ENCODE measurements at places on chromosomes 5 and 9.

GRCh38 chr9:126028746-126029145, 281.6 kb downstream of the PBX3 start:
- DNase-seq = no peak

- DNase-seq = no peak
Observed at GRCh38 chr9:68730570-68731235, 25.7 kb downstream of the PIP5K1B start.

GRCh38 chr9:91905991-91906469, 44.0 kb downstream of the ROR2 start:
- peak; percentile 62 for DNase-seq

- DNase-seq = no peak
Observed at GRCh38 chr5:96015709-96016108, 54.1 kb upstream of the ELL2 start.

- DNase-seq = no peak
Observed at GRCh38 chr5:115324021-115324420, 27.6 kb upstream of the CCDC112 start.

- DNase-seq = no peak
Observed at GRCh38 chr5:172622091-172623046, 18.7 kb upstream of the NEURL1B start.

DNA sequence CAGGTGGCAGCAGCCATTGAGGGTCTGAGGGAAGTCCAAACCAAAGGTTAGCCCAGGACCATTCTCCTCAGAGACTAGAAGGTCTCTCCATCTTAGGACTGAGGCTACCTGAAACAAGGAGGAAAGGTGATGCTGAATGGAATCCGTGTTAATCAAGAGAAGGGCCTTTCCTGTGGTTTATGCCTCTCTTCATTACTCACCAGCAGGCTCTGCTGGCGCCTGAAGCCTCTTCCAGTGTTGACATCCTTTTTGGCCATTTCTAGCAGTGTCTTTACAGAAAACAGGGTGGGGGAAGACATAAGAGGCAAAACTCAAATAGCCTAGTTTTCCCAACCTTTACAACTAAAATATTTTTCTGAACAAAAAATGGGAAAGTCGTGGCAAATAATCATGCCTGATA, 98.0 kb downstream of the ENC1 start:
- no peak for DNase-seq

DNA sequence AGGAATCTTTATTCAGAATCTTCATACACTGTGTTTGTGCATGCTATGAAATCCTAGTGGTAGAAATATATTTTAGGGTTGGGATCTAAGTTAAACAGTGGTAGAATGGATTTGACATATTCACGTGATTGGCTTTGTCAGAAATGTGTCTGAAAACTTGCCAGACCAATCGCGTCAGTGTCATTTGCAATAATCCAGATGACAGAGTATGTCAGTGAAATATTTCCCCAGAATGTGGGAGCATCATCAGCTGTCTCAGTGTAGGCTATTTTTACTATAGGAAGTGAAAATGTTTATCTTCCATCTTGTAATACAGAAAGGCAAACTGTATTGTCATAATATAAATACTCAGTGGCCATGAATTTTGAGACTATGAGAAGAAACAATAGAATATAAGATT, 220.6 kb upstream of the EDIL3 start:
- DNase-seq = no peak

- DNase-seq = no peak
Observed at GRCh38 chr5:9538504-9538903, 7.4 kb downstream of the SEMA5A start.

GRCh38 chr5:143812085-143812705, at the start of gene HMHB1:
Gene HMHB1, plus strand, starts transcription at chr5:143812161.
- no peak for DNase-seq

- no peak for DNase-seq
Observed at GRCh38 chr5:39238366-39239105, 19.2 kb upstream of the FYB1 start.

- DNase-seq = no peak
Observed at GRCh38 chr9:101718192-101718591, 20.3 kb downstream of the GRIN3A start.

DNA sequence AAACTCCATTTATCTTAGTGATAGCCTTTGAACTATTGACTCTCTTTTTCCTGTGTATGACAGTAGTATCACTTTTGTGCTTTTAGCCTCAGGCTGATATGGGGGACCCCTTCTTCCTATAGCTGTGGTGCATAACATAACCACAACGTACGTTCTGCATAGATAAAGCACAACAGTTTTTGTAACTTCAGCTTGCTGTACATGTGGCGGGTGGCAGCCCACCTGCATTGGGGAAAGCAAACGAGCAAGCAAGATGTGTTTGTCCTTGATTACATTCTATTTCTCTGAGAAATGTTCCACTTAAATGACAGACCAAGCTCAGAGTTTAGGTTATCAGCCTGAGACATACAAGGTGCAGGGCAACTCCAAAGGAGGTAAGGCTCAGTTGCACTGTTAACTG, 309.4 kb downstream of the KDM4C start:
- DNase-seq = no peak

- no peak for DNase-seq
Observed at GRCh38 chr9:2302606-2303005, 287.5 kb downstream of the SMARCA2 start.

GRCh38 chr5:1546556-1546955, 22.8 kb upstream of the LPCAT1 start:
- no peak for DNase-seq

- DNase-seq = no peak
Observed at GRCh38 chr5:127934791-127935256, 148.7 kb upstream of the SLC12A2 start.

GRCh38 chr5:64634997-64635686, 55.2 kb upstream of the SHISAL2B start:
- DNase-seq = no peak

- no peak for DNase-seq
Observed at GRCh38 chr9:120902569-120903535, 23.7 kb downstream of the TRAF1 start.

DNA sequence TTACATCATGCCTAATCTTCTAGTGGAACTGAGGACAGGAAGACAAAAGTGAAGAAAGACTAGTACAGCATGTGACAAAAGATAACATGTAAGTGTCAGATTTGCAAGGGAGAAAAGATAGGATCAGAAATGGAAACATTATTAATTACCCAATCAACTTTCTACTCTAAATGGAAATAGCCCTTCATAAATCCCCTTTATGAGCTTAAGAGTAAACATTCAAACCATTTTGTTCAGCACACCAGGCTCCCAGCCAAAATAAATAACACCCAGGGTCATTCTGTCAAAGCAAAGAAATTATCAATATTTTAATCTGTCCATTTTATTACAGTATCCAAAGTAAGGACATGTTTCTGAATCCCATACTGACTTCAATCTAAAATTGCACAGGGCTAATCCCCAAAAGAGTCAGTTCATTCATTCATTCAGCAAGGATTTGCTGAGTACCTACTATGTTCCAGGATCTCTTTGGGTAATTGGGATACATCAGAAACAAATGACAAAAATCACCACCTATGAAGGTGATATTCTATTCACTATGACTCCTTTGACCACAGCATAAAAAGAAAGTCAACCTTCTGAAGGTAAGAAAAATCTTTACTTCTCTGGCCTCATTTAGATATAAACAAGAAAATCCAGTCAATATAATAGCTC, 5.3 kb downstream of the PRELID2 start:
- no peak for DNase-seq

- DNase-seq = no peak
Observed at GRCh38 chr5:137622850-137623249, 113.0 kb downstream of the KLHL3 start.

GRCh38 chr5:10644192-10644591, 80.3 kb downstream of the ANKRD33B start:
- DNase-seq = no peak

DNA sequence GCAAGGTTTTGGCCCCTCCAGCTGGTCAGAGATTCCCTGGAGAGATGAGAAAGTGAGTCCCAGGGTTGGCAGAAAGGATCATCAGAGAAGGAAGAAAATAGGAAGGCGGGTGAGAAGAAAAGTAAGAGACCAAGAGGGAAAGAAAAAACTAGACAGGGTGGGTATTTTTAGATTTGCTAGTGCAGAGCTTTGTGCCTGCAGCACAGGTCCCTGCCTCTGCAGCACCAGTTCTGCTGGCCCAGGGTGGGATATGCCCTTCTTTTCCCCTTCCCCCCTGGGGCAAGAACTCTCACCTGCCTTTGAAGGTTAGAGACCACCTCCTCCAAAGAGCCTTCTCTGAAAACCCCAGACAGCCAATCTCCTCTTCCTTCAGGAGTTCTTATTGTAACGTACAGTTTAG, 90.3 kb upstream of the EGFLAM start:
- DNase-seq = no peak

DNA sequence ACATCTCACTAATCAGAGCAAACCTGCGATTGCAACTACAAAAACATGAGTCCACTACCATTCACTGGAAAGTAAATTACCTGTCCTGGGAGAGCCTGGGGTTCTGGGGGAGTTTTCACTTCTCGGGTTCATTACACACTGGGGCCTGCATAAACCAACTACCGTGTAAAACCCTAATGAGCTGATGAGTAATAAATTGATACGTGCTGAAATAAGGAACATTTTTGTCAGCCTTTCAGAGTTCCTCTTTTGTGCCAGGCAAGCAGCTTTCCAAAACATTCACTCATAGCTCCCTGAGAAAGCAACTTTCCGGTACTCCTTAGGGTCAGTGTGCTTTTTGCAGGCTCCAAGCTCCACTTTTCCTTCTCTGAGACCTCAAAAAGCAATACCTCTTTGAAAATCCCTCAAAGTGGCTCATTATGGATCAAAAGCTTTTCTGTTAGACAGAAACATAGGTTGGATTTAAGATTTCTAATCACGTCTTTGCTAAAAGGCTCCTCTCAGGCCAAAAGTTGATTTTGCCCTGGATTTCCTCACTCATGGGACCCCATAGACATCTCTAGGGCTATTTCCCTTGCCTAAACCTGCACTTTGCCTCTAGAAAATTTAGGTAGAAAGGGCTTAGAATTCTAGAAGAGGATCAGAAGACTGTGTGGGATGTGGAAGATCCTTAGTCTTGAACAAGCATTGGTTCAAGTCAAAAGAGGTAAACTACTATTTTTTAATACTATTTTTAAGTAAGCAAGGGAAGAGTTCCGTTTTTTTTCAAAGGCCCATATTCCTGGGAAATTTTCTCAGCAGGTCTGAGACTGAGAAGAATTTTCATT, 74.8 kb downstream of the ST8SIA4 start:
- no peak for DNase-seq

GRCh38 chr5:17872204-17872603, 237.9 kb downstream of the TAF11L14 start:
- no peak for DNase-seq

- no peak for DNase-seq
Observed at GRCh38 chr5:74093561-74093960, 467.6 kb downstream of the ARHGEF28 start.

- DNase-seq = no peak
Observed at GRCh38 chr5:14202462-14202861, 59.3 kb downstream of the TRIO start.

GRCh38 chr5:177271113-177271512, 32.4 kb downstream of the RAB24 start:
- DNase-seq = no peak

DNA sequence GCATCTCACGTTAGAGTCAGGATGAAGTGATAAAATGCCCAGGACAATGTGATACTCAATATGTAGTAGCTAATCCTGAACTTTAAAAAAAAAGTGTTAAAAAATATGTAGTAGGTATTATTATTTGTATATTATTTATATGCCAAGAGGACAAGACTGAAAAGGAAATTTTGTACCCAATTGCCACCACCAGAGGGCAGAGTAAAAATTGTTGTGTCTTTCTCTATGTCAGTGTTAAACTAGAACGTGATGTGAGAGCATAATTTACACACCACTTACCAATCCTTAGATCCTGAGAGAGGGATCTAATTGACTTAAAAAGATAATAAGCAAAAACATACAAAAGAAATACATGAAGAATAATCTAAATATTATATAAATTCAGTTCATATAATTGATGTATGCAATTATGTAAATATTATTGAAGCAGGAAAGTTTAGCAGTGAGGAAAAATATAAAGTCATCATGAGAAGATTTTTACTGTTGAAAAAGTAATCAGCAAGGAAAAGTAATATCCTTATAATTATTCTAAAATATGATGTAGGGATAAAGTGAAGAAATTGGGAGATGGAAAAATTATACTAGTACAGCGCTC, 288.9 kb downstream of the RAB3C start:
- no peak for DNase-seq

DNA sequence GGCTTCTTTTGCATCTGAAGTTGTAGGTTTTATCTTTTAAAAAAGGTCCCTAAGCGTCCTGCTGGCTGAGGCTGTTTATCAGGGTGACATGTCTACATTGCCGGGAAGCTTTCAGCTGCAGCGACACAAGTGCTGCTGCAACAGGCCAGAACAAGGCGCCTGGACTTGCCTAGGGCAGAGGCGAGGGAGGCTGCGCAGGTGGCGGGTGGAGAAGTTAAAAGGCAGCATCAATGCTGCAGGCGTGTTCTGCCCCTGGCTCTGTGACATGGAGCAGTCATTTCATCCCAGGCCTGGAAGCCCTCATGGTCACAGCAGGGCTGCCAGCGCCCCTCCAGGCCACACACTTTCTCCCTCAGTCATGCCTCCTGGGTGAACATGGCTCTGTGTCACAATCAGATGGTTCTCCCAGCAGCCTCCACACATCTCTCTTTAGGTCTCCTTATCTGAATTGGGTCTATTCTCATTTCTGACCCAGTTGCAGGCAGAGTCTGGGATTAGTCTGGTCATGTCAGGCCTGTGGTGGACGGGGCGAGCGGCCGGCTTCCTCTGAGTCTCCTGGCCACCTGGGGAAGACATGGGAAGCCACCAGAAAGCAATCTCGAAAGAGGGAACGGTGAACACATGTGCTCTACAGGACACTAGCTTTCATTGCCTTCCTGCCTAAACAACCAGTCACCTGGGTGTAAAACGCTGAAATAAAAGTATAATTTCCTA, 41.3 kb downstream of the IRX2 start:
- DNase-seq = no peak

GRCh38 chr5:174355208-174355612, 309.7 kb downstream of the NSG2 start:
- no peak for DNase-seq

DNA sequence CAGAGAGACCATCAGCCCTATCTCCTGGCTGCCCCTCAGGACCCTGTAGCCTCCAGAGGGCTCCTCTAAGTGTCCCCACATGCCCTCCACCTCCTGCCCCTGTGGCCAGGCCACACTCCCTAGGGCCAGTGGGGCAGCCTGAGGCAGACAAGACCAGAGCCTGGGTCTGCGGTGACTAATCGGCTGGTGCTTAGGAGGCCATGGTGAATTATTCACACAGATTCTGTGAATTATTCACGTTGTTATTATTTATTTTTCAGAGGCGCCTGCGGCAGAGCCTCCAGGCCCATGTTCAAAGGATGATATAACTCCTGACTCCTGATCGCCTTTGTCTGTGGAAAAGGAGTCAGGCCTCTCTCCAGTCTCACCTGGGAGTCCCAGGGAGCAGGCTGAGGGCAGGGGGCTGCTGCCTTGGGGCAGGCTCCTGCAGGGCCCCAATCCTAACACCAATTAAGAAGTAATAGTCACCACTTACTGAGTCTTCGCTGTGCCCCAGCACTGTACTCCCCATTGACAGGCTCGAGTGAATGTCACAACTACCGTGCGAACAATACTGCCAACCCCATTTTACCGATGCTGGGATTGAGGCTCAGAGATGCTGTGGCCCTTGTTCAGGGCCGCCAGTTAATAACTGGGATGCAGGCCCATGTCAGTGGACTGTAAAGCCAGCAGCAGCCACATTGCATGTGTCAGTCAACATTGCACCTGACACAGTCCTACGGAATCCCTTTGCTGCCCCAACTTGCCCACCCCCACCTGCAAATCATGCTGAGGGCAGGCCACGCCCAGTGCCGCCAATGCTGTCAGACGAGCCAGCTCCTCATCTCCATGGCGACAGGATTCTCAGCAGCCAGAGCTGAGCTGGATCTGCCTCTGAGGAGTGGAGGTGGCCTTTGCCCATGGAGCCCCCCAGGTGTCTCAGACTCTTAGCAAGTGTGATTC, 94.9 kb downstream of the PCDH1 start:
- DNase-seq = no peak

Measured in NK-92 treated with Interleukin-12 subunit alpha and Interleukin-12 subunit beta, amount 100 ng/mL, for 24 hours (cell line).